Mesothelial cell of epicardium (in vitro differentiated cells): ENCODE measurements at places on chromosomes 2 and 18. TPM values are rescaled to one million over a fixed set of nuclear protein-coding genes. Genes with fewer than 3 reads are reported as not detected.
A peak's percentile ranks its signal among the peaks of the same experiment; 100 is the strongest.

DNA sequence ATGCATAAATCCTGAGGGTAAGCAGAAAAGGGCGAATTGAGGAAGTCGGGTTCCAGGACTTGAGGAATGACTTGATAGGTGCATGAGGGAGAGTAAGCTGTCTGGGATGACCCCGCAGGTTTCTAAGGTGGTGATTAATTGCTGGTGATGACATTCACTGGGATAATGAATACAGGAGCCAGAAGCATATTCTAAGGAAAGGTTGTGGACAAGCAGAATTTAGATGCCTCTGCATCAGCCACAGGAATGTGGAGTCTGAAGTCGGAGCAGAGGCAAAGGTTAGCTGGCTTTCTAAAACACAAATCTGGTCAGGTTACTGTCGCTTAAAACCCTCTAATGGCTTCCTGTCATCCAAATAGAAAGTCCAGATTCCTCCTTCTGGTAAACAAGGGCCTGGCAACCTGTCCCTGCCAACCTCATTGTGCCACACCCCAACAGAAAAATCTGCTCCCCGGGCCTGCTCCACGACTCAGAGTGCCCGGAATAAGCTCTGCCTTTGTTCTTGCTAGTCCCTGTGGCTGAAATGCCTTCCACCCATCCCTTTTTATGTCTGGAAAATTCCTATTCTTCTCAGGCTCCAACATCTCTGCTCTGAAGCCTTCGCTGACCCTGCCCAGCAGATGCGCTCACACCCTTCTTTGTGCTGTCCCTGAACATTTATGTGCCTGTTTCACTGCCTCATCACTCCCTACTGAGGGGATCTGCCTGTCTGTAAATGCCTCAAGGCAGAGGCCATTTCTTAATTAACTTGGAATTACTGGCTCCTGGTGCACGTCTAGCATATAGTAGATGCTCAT is 11.3 kb upstream of the TMEM214 start:
- DNase-seq = no peak

GRCh38 chr2:222703886-222704285 is 32.4 kb downstream of the MOGAT1 start:
- DNase-seq = no peak

DNA sequence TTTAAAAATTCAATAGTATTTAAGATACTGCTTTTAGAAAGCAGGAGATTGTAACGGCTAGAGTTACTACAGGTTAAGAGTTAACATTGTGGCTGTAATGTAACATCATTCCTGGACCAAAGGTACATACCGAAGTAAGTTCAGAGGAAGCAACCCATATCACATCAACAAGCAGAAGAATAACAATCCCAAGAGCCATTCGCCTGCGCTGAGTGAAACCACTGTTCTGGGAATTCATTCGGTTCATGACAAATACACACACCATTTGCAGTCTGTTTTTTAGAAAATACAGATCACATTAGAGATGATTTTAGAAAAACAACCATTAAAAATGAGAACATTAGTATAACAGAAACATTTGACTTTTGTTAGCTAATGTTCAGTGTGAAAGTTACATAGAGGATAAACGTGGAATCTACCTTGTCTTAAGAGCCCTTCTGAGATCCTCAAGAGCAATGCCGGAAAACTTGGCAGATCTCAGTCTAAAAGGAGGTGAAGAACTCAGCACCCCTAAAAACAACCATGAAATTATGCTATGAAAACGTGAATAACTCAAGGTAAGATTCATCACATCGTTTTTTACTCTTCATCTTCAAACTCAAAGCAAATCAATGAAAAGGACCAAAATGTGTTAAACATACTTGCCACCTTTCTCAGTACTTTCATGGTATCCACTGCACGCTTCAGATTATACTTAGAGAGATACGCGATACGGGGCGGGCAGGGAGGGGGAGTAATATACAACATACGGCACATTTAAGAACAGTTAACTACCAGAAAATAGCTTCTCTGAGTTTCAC is 1.2 kb downstream of the SLC35F5 start:
- DNase-seq = no peak

GRCh38 chr2:73418343-73418742 is 32.7 kb downstream of the ALMS1 start:
- peak; percentile 40 for DNase-seq

DNA sequence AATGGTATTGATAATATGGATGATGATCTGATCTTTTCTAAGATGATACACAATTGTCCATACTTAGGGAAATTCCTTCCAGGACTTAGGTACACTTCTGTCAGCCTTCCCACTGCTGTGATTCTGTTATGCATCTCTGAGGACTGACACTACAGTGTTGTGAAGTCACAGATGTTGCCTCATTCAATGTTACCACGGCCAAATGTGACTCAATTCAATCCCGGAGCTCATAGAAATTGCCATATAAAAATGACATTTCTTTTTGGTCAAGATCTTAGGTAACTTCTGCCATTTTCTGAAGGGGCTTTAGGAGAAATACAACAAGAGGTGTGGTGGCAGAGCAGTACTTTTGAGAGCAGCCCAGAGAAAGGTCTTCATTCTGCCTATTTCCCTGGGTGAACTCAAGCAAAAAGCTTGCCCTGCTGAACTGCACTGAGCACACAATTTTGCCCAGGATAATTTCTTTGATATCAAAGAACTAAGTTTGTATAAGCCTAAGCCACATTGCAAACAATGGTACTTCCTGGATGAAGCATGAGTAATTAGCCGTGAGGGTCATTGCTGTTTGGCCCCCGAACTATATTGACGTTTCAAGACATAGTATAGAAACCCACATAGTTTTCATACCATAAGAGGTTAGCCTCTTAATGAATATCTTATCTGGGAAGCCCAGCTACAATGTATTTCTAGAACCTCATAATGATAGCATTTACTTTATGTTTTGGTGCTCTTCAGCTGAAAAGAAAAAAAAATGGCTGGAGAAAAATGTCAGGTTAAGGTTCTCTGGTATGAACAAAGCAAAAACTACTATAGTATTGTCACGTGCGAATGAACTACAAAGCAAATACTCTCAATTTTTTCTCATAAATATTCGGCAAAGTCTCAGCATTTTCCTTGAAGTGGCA is 437.4 kb downstream of the MEIS1 start:
- DNase-seq = no peak

DNA sequence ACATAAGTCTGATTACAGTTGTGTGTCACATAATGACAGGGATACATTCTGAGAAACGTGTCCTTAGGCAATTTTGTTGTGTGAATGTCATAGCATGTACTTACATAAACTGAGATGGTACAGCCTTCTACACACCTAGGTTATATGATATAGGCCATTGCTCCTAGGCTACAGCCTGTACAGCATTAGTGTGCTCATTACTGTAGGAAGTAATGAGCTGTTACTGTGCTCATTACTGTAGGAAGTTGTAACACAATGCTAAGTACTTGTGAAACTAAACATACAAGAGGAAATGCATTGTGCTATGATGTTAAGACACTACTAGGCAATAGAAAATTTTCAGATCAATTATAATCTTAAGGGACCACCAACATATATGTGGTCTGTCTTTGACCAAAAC is 72.8 kb downstream of the UPP2 start:
- no peak for DNase-seq

GRCh38 chr2:46873604-46874068 is 42.0 kb downstream of the MCFD2 start:
- no peak for DNase-seq

DNA sequence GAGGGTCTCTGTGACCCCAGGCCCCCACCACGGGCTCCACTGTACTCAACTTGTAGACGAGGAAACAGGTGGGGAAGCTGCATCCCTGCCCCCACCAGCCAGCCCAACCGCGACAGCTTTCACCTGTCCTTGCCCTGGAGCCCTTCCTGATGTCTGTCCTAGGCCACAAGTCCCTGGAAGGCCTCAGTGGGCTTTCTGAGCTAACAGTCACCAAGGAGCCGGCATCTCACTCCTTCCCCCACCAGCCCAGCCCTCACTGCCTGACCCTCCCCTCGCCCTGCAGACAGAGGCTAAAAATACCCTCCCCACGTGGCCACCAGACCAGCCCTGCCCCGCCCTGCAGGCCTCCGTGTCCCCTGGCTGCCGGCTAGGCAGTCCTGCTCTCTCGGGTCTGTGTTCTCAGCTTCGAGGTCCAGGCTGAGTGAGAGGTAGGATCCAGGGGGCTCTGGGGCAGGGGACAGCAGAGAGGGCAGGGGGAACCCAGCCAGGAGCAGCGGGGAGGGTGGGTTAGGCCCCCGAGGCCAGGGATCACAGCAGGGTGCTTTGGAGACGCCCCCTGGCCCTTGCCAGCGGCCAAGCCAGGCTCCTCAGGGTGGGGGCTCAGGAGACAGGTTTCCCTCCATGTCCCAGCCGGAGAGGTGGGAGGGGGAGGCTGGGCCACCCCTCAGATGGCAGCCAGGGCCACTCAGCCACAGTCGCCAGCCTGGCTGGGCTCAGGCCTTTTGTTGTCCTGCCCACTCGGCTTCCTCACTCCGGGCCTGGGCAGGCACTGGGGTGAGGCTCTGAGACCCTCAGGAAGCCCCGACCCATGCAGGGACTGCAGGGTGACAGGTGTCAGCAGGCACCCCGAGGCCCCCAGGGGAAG is at the start of gene KLHL30:
KLHL30 (plus strand) TSS at position 338 of the 865 bp plus-strand sequence. CDS start 2,087 bp downstream, outside the sequence.
- DNase-seq = no peak

DNA sequence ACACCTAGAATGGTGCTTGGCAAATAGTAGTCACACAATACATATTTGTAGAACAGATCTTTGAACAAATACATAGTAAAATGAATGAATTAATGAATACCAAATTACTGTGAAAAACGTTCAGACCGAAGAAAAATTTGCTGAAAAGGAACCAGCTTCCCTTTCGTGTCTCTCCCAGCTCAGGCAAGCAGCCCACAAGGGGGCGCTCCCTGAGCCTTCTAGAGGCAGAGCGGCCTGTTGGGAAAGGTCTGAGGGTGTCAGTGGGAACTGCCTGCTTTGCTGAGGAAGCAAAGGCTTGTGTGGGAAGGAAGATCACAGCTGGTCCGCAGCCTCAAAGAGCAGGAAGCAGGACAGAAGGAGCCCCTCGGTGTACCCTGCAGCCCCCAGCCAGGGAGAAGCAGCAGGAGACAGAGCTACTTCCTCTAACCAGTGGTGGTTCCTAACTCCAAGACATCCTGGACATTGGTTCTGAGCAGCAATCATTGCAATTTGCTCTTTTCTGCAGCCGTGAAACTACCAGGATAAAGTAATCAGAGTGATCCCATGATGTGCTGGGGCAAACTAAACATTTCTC is 231.1 kb downstream of the ANKRD30B start:
- no peak for DNase-seq

- DNase-seq = no peak
Measured at GRCh38 chr2:196105951-196106350, 37.3 kb upstream of the DNAH7 start.

- DNase-seq = no peak
Measured at GRCh38 chr2:65293376-65293775, 65.7 kb downstream of the ACTR2 start.

DNA sequence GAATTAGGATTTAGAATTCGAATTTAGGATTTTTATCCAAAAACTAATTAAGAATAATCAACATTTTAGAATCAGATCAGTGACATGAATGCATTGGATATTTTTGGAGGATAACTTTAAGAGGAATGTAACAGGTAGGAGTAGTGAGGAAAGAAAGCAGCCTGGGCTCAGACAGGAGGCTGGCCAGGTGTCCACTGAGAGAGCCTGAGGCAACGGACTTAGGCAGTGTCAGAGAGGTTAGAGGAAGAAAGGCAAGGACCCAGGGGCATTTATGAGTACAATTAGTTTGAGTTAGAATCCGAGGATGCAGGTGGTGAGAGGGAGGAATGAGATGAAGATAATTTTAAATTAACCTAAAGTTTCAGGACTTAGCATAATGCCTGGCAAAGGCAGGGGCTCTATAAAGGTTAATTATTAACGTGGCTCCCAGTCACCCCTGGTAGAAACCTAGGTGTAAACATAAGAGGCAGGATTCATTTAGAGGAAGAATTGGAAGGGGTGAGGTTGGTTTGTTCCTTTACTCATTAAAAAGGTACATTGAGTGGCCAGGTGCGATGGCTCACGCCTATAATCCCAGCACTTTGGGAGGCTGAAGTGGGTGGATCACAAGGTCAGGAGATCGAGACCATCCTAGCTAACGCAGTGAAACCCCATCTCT is 507.1 kb downstream of the TMEM182 start:
- no peak for DNase-seq

DNA sequence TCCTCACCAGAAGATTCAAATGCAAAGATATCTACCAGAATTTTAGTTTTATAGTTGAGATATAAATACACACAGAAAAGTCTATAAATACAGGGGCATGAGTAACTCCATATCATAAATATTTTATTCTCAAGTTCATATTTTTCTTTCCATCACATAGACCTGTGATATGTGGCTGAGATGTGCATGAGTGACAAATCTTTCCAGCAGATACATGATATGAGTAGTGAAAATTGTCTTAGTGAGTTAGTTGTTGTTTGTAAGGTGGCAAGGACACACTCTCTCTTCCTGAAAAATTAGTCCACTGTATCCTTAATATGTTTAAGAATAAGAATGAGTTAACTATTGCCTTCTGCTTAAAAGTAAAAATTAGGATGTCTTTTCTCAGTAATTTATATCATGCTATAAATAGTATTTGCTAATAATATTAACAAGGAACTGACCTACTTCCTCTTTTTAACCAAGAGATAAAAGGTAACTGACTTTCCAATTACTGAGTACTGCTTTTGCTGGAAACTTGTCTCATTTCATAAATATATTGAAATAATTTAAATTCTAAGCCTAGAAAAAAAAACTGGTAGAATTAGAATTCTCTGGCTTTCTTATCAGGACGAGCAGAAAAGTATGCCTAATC is 85.2 kb upstream of the SESTD1 start:
- DNase-seq = no peak

DNA sequence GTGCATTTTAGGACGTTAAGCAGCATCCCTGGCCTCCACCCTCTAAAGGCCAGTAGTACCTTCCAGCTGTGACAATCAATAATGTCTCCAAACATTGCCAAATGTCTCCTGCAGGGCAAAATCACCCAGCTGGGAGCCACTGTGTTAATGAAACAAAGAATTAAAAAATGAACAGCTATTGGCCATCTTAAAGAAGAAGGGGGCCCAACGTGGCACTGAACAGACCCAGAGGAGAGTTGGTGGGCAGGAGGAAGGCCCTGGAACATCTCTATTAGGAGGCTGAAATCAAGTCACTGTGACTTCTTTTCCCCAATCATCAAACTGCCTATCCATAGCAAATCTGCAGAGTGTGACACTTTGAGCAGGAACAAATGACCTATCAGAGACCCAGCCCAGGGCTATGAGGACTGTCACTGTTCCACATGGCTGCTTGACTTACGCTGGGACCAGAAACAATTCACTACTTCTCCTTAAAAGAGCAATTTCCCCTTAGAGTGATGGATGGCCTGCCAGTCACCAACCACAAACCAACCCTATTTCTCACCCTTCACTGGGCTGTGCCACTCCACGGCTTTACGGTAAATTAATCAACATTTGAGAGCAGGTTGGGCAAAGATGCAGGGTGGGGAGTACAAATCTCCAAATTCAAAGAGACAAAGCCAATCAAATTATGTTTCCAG is 35.2 kb upstream of the TEX51 start:
- DNase-seq = no peak

Gene HJURP
- 13.5 to 19.4 TPM (median 17.6 TPM) in 3 replicates for total RNA-seq

Gene SCN2A
- total RNA-seq = 1.9 to 2.9 TPM (median 2.5 TPM) in 3 replicates

Gene DUSP19
- total RNA-seq = 3.5 to 4.3 TPM (median 4.3 TPM) in 3 replicates

Gene SLC9A2
- total RNA-seq = 0.04 TPM in 1 of 3 replicates, not detected in the others

Gene SNRNP27
- 44.4 to 48.7 TPM (median 45.6 TPM) in 3 replicates for total RNA-seq

Gene PECR
- 9.3 to 12.2 TPM (median 9.7 TPM) in 3 replicates for total RNA-seq

Gene RPE
- 42.8 to 51.3 TPM (median 47.7 TPM) in 3 replicates for total RNA-seq

Gene POU3F3
- not detected in 3 replicates for total RNA-seq
